Left ventricle myocardium inferior (tissue), 1 donor: ENCODE measurements at places on chromosomes 12 and 14. TPM values are rescaled to one million over a fixed set of nuclear protein-coding genes. Genes with fewer than 3 reads are reported as not detected.

OTX2 gene
- not detected for total RNA-seq

- no peaks in the 10 kb centered on the region for H3K4me1 ChIP-seq
- H3K27ac ChIP-seq: no peak overlapping the region
These were observed 32.7 kb downstream of the TRPV4 start for GRCh38 chr12:109800536-109800935.

DNA sequence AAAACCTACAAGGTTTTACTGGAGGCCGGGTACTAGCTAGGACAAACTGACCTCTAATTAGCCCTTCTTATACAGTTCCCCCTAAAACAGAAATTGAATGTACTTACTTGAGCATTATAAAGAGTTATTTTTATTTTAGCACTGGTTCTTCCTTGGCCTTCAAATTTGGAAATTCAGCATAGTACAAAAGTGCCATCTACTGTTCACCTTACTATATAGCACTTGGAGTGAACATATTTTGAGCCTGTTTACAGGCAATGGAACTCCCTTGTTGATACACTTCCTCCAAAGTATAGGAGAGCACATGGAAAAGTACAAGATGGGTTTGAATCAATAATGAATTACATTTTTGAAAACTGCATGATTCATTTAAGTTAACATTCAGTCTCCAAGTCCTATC lies 3.9 kb upstream of the POC1B start:
- DNase-seq: no peak
- H3K27ac ChIP-seq: no peak overlapping the region
- no peak overlapping the region for H3K4me3 ChIP-seq
- H3K27me3 ChIP-seq: no peaks in the 10 kb centered on the region

DNA sequence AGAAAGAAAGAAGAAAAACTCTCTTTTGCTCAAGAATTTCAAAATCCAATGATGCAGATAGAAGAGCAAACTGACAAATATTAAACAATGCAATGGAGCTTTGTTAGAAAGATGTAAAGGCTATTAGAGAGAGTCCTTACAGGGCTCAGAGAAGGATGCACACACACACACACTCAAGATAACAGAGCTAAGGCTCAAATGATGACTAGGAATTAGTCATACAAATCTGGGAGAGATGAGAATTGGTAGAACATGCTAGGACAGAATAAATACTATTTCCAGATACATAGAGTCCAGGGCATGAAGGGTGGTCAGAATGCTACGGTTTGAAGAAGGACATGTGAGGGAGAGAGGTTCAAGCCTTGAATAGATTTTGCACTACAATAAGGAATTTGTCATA lies 650.1 kb upstream of the MDGA2 start:
- H3K4me3 ChIP-seq: no peak overlapping the region
- H3K27me3 ChIP-seq: no peaks in the 10 kb centered on the region
- no peak for DNase-seq
- H3K36me3 ChIP-seq: no peaks in the 10 kb centered on the region

- DNase-seq: no peak
- H3K27me3 ChIP-seq: no peaks in the 10 kb centered on the region
- H3K4me3 ChIP-seq: no peak overlapping the region
- H3K36me3 ChIP-seq: no peaks in the 10 kb centered on the region
These were observed 129.8 kb downstream of the PTPRB start for GRCh38 chr12:70507442-70507841.

- H3K4me3 ChIP-seq: no peak overlapping the region
- no peak for DNase-seq
- no peaks in the 10 kb centered on the region for H3K27me3 ChIP-seq
- no peak overlapping the region for H3K27ac ChIP-seq
- no peaks in the 10 kb centered on the region for H3K36me3 ChIP-seq
These were observed 150.2 kb downstream of the SSPN start for GRCh38 chr12:26345471-26346003.

FAM181A gene
- total RNA-seq: not detected

KERA gene
- not detected for total RNA-seq

- H3K4me1 ChIP-seq: peaks cover 6% of the 10 kb centered on the region
- no peak overlapping the region for H3K27ac ChIP-seq
- no peaks in the 10 kb centered on the region for H3K36me3 ChIP-seq
- H3K4me3 ChIP-seq: no peak overlapping the region
These were observed 157.5 kb downstream of the PIWIL1 start for GRCh38 chr12:130495156-130495555.

NTN4 gene
- total RNA-seq: 76.8 TPM

- H3K27me3 ChIP-seq: no peaks in the 10 kb centered on the region
- H3K4me1 ChIP-seq: peaks cover 88% of the 10 kb centered on the region
- DNase-seq: no peak
- no peak overlapping the region for H3K27ac ChIP-seq
- H3K4me3 ChIP-seq: no peak overlapping the region
These were observed 23.6 kb downstream of the ZNF664 start for GRCh38 chr12:123996581-123996980.

GRCh38 chr12:38142974-38143373 lies 173.6 kb upstream of the ALG10B start:
- H3K4me1 ChIP-seq: peaks cover 10% of the 10 kb centered on the region
- H3K27me3 ChIP-seq: peaks cover 7% of the 10 kb centered on the region
- no peak overlapping the region for H3K27ac ChIP-seq
- H3K4me3 ChIP-seq: no peak overlapping the region

DNA sequence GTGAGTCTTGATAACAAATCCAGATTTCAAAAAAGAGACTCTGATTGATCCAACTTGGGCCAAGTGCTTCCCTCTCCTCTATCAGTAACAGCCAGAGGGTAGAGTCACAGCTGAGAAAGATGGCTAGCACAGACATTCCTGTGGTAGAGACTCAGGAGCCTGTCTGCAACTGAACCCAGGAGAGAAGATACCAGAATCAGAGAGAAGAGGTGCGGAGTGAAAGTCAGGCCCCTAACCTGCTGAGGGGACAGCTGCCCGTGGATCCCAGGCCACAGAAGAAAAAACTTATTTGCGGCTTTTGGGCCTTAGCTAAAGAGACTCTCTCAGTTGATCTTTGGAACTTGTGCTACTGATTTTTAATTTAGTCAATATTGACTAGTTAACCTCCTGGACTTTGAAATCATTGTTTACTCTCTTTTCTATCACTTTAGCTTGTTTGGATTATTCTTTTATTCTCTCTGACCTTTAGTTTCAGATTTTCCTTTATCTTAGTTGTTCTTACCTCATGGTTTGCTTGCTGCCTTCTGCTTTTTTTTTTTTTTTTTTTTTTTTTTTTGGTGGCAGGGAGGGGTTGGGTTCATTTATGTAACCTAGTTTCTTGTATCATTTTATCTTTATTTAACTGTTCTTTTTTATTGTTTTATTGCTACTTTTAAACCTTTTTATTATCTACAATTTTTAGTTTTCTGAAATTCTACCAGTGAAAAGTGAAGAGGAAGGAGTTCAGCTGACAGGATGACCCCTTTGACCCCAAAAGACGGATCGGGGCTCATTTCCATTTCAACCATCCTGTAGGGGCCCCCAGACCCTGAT lies 154.9 kb upstream of the KRR1 start:
- no peaks in the 10 kb centered on the region for H3K4me1 ChIP-seq
- no peak for DNase-seq
- no peak overlapping the region for H3K4me3 ChIP-seq
- H3K27ac ChIP-seq: no peak overlapping the region
- H3K36me3 ChIP-seq: no peaks in the 10 kb centered on the region

GRCh38 chr12:78792052-78792698 lies 72.4 kb upstream of the SYT1 start:
- no peak for DNase-seq
- no peaks in the 10 kb centered on the region for H3K36me3 ChIP-seq
- no peak overlapping the region for H3K4me3 ChIP-seq

GRCh38 chr12:131088701-131089530 lies 135.2 kb downstream of the ADGRD1 start:
- no peak overlapping the region for H3K4me3 ChIP-seq
- H3K4me1 ChIP-seq: peaks cover 42% of the 10 kb centered on the region
- no peaks in the 10 kb centered on the region for H3K27me3 ChIP-seq
- DNase-seq: no peak
- peaks cover 34% of the 10 kb centered on the region for H3K36me3 ChIP-seq
- H3K27ac ChIP-seq: peak overlapping the region; percentile 52

GRCh38 chr12:46647034-46647433 lies 178.8 kb downstream of the SLC38A4 start:
- H3K4me1 ChIP-seq: peaks cover 3% of the 10 kb centered on the region
- no peaks in the 10 kb centered on the region for H3K27me3 ChIP-seq
- H3K27ac ChIP-seq: no peak overlapping the region
- H3K36me3 ChIP-seq: no peaks in the 10 kb centered on the region
- no peak for DNase-seq
- no peak overlapping the region for H3K4me3 ChIP-seq

- H3K27ac ChIP-seq: no peak overlapping the region
- H3K4me3 ChIP-seq: no peak overlapping the region
- H3K36me3 ChIP-seq: no peaks in the 10 kb centered on the region
- H3K4me1 ChIP-seq: no peaks in the 10 kb centered on the region
- no peak for DNase-seq
These were observed 67.9 kb upstream of the ZFP36L1 start for GRCh38 chr14:68860771-68861170.

SYCP3 gene
- total RNA-seq: not detected

- no peak overlapping the region for H3K4me3 ChIP-seq
- no peaks in the 10 kb centered on the region for H3K36me3 ChIP-seq
- no peak overlapping the region for H3K27ac ChIP-seq
- DNase-seq: no peak
- peaks cover 48% of the 10 kb centered on the region for H3K4me1 ChIP-seq
These were observed 188.7 kb downstream of the PRKD1 start for GRCh38 chr14:29738950-29739349.

DNA sequence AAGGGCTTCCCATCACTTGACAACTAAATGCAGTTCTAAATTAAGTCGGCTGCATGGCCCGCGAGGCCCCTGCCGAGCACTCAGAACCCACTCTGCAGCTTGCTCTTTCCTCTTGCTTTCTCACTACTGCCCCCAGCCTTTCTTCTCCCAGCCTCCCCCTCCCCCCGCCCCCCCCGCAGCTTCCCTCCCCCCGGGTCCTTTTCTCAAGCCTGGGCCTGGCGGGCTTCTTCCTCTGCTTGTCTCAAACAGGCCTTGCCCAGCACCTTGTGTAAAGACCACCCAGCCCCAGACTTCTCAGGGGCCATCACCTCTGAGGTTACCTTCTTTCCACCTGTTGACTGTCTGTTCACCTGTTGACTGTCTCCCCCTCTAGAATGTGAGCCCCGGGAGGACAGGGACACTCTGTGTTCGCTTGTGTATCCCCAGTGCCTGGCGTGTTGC lies 1.1 kb downstream of the CYP46A1 start:
- H3K27ac ChIP-seq: no peak overlapping the region
- no peaks in the 10 kb centered on the region for H3K36me3 ChIP-seq
- DNase-seq: no peak
- peaks cover 16% of the 10 kb centered on the region for H3K4me1 ChIP-seq
- no peaks in the 10 kb centered on the region for H3K27me3 ChIP-seq

GRCh38 chr12:29167445-29167844 lies 18.4 kb downstream of the FAR2 start:
- no peak overlapping the region for H3K4me3 ChIP-seq
- no peaks in the 10 kb centered on the region for H3K36me3 ChIP-seq
- no peak overlapping the region for H3K27ac ChIP-seq
- H3K27me3 ChIP-seq: no peaks in the 10 kb centered on the region
- H3K4me1 ChIP-seq: peaks cover 27% of the 10 kb centered on the region

SLC41A2 gene
- 4.6 TPM for total RNA-seq

- no peak overlapping the region for H3K4me3 ChIP-seq
- H3K27ac ChIP-seq: peak overlapping the region; percentile 63
- no peaks in the 10 kb centered on the region for H3K27me3 ChIP-seq
- H3K36me3 ChIP-seq: no peaks in the 10 kb centered on the region
- peaks cover 28% of the 10 kb centered on the region for H3K4me1 ChIP-seq
These were observed 24.0 kb upstream of the RIN3 start for GRCh38 chr14:92489394-92490238.

- peak overlapping the region; percentile 94 for H3K27ac ChIP-seq
- peak overlapping the region; percentile 92 for H3K4me3 ChIP-seq
- H3K27me3 ChIP-seq: no peaks in the 10 kb centered on the region
- no peak for DNase-seq
- H3K4me1 ChIP-seq: peaks cover 68% of the 10 kb centered on the region
These were observed 784 bp downstream of the PSMA6 start for GRCh38 chr14:35292770-35293561.

GRCh38 chr12:128810182-128811127 lies 13.3 kb downstream of the SLC15A4 start:
- peak overlapping the region; percentile 45 for H3K4me3 ChIP-seq
- peak overlapping the region; percentile 90 for H3K27ac ChIP-seq
- no peaks in the 10 kb centered on the region for H3K27me3 ChIP-seq
- H3K36me3 ChIP-seq: peaks cover 44% of the 10 kb centered on the region
- peaks cover 58% of the 10 kb centered on the region for H3K4me1 ChIP-seq

MOAP1 gene
- 61.1 TPM for total RNA-seq

CCDC196 gene
- not detected for total RNA-seq

- H3K27ac ChIP-seq: peak overlapping the region; percentile 72
- H3K36me3 ChIP-seq: peaks cover 15% of the 10 kb centered on the region
- DNase-seq: peak; percentile 31
- no peaks in the 10 kb centered on the region for H3K27me3 ChIP-seq
These were observed 894 bp downstream of the KRT8 start for GRCh38 chr12:52903855-52904508.

DNA sequence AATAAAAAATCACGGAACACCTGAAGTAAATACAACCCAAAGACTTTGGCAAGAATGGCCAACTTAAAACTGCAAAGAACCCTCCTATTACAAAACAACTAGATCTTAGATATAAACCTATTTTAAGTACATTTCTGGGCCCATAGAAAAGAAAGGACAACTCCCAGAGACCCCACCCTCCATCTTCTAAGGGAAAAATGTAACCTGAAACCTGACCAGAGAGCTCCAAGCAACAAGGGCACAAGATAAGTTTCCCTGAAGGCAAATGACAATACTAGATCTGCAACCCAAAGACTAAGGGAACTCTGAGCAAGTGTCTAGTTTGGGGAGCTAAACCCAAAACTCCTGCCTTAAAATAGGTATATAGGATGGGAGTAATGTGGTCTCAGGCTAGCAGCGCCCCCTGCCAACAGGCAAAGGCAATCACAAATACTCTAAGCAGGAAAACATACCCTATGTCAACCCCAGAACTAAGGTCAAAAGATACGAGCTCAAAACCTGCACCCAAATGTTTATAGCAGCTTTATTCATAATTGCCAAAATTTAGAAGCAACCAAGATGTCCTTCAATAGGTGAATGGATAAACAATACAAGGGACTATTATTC lies 218.9 kb downstream of the ITPR2 start:
- no peak overlapping the region for H3K27ac ChIP-seq
- H3K4me1 ChIP-seq: no peaks in the 10 kb centered on the region
- H3K36me3 ChIP-seq: peaks cover 3% of the 10 kb centered on the region
- DNase-seq: no peak
- H3K27me3 ChIP-seq: no peaks in the 10 kb centered on the region

DCAF11 gene
- 74.7 TPM for total RNA-seq

DNA sequence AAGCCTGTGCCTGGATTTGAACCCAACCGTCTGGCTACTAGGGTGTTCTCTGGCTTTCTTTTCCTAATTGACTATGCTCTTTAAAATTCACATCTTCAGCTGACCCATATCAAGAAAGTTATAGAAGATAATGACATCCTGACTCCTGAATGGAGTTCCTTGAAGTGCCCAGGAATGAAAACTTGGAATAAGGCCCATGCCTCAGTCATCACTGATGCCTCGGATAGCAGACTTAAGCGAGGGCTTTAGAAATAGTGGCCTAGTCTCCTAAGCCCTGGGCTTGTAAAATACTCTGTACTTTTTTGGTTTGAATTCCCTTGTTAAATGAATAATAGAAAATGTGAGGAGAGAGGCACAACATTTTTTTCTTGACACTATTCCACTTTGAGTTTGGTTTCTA lies 39.0 kb downstream of the CHST11 start:
- no peaks in the 10 kb centered on the region for H3K36me3 ChIP-seq
- DNase-seq: no peak
- no peaks in the 10 kb centered on the region for H3K27me3 ChIP-seq
